NCI-H510A treated with DMSO at 0.1 percent for 48 hours (cell line): ENCODE measurements at places on chromosomes 3 and 15.

GRCh38 chr3:194023501-194024280 lies 112.3 kb upstream of the HES1 start:
- peak; percentile 60 for DNase-seq

- no peak for DNase-seq
Measured at GRCh38 chr15:65305150-65305758, 777 bp downstream of the RNU5B-1 start.

DNA sequence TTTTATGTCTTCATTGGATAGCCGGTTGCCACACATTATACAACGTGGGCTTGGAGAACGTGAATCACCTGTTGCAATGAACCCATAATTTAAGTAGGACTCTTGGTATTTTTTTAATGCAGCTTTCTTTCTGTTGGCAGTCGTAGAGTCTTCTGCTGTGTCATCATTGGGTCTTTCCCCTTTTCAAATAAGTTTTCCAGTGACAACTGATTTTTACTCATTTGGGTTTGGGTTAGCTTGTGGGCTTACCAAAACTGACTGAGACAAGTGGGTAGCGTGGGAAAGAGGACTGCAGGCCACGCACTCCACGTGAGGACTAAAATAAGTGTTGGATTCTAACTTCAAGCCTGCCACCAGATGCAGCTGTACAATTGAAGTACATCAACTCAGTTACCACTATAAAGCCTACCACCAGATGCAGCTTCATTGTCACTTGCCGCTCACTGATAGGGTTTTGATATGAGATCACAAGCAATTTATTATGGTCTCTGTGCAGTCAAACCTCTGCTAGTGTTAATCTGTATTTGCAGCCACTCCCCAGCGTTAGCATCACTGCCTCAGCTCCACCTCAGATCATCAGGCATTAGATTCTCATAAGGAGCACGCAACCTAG lies 6.4 kb upstream of the CAPN7 start:
- DNase-seq = no peak

GRCh38 chr3:174891524-174892203 lies 32.5 kb downstream of the NAALADL2 start:
- no peak for DNase-seq

DNA sequence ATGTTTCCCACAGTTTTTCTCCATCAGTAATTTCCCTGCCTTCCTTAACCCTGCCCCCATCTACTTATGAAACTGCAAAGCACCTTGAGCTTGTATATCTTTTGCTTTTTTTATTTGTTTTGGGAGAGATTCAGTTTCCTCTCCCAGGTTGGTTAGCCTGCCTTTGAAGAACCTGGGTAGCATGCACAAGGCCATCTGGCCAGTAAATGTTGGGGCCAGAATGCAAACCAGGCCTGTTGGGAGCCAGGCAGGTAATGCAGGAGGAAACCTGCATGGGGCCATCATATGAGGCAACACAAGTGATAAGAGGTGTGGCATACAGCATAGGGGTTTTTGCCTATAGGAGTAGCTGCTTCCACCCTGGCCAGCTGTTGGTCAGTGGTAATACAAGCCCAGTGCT lies 17.7 kb downstream of the SYNPR start:
- DNase-seq = no peak

DNA sequence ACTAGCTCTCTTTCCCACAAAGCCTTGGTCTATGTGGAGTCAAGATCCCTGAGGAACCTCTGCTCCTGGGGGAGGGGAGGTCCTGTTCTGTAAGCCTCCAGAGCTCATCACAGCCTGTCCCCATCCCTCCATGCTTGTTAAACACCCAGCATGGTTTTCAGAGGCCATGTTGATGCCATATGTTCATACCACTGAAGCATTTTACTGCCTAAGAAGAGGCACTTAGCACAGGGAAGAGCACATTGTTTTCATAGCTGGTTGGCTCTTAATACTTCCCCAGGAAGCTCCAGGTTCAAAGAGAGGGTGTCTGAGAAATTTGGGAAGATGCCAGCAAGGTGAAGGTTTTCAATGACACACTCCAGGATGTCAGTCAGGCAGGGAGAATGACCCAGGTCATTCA lies 25.6 kb downstream of the CPNE4 start:
- peak; percentile 31 for DNase-seq

GRCh38 chr3:99845331-99845730 lies 27.7 kb downstream of the CMSS1 start:
- no peak for DNase-seq

DNA sequence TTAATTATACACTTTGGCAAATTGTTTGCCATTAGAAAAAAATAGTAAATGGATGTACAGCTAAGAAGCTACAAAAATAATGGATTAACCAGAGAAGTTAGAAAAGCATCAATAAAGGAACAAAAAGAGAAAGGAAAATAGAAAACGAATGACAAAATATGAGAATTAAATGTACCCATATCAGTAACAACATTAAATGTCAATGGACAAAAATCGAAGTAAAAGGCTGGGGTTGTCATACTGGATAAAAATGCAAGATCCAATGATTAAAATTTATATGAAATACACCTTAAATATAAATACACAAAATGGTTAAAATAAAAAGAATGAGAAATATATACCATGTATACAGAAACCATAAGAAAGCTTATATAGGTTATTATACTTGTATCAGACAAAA lies 470.6 kb downstream of the OCA2 start:
- DNase-seq = no peak

DNA sequence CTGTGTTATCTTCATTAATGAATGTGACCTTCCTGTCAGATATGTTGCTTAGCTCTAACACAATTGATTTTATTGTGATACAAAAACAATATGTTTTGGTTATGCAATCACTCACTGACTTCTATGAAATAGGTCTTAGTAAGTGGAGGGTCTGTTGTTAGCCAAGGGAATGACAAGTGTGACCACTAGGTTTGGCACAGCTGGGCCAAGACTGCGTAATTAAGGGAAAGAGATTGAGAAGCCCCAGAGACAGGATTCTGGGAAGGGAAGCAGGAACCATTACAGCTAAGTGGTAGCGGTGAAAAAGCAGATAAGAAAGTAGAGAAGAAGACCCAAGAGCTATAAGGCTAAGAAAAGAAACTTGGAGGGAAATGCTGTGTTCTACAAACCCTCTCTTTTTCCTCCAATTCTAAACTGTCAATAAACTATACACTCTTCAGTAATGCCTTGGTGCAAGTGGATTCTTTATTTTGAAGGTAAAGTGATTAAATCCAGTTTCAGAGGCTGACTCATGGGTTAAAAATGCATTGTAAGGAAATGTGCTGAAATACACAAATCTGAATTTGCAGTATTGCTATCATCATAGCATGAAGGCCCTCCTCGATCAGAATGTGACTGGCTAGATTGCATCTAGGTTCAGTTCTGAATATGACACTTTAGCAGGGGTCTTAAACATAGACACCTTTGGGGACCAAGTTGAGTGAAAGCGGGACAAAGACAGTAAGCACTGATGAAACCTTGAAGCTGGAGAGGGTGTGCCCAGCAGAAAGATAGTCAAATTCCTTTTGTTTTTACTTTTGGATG lies 26.1 kb downstream of the KCNMB2 start:
- DNase-seq = no peak

DNA sequence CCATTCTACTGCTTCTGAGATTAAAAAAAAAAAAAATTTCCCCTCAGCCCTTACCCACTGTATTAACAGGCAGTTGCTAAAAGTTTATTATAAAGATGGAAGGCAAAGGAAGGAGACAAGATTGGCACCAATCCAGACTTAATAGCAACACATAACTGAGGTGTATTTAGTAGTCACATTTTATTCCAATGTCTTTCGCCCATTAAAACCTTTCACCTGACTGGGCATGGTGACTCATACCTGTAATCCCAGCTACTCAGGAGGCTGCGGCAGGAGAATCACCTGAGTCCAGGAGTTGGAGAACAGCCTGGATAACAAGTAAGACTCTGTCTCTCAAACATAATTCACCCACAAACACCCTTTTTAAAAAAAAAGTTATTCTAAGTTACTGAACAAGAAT lies 4.4 kb downstream of the ACAP2 start:
- no peak for DNase-seq

- DNase-seq = no peak
Measured at GRCh38 chr3:38740537-38740936, 75.5 kb downstream of the SCN10A start.

- no peak for DNase-seq
Measured at GRCh38 chr15:36841193-36841592, 259.2 kb downstream of the MEIS2 start.

GRCh38 chr15:80931721-80932512 lies 57.7 kb downstream of the MESD start:
- no peak for DNase-seq

DNA sequence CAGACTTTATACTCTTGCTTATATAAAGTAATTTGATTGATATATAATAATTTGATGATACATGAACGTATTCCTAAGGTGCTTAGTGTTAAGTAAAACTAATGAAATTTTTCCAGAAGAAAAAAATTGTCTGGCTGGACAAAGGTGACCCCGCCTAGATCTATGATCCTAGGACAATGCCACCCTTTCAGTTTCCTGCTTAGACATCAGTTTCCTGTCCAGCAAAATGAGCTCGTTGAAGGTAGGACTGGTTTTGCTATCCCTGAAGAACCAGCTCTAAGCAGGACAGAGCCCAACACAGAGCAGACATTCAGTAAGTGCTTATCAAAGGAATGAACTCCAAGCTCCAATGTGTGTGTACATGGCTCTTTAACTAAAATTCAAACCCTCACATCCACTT lies 80.8 kb upstream of the SNTN start:
- DNase-seq = no peak

DNA sequence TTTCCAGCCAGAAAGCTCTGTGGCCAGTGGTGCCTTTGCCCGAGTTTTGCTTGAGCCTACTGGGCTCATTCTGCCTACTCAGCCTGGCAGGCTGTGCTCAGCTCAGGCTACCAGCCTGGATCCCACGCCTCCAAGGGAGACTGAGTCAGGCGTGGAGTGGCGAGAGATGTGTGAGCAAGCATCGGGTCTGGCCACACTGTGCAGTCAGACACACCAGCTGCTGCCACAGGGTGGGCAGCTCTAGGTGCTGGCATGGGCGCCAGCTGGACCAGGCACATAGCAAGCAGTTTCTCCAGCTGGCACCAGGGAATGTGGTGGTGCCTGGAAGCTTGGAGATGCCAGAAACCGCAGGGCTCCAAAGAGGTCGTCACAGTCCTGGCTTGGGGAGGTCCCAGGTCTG lies 498.5 kb upstream of the CNTN4 start:
- no peak for DNase-seq

- no peak for DNase-seq
Measured at GRCh38 chr3:117201901-117202774, 492.6 kb downstream of the TUSC7 start.

DNA sequence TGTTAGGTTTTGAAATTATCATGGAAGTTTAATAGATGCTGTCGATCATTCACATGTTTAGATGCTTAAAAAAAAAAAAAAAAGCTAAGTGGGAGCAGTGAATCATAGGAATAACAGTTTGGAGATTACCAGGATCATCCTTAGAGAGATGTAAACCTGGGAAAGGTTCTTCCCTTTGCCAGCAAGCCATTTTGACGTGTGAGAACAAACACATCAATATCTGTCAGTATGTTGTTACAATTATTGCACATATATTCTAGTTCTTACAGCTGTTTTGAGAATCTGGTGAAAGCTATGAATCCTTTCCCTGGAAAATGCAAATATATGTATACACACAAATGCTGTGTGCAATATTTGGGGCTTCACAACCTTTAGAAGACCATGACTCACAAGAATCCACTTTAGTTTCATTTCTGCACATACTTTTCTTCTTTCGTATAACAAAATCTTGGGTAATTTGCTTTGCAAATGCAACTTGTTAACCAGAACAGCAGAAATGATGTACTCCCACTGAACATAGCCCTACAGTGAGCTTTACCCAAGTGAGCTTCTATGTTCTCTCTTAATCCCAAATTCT lies 12.0 kb downstream of the NFKBIZ start:
- no peak for DNase-seq

- no peak for DNase-seq
Measured at GRCh38 chr15:87716422-87716821, 540.1 kb downstream of the NTRK3 start.

DNA sequence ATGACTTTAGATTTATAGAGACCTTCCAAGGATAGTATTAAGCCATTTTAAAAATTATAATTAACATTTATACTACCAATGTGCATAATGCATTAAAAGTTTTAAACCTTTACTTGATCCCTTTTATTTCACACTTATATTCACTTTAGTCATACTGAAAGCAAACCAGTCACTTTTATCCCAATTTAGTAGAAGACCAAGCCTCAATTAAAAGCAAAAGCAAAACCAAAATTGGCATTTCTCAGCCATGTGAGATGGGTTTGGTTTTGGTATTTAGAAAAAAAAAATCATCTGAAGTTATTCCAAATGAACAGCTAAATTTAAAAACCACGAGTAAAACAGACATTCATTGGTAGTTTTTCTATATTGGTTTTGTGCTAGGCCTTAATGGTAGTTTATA lies 249.4 kb downstream of the LPP start:
- no peak for DNase-seq

- no peak for DNase-seq
Measured at GRCh38 chr3:127183931-127184869, 8.7 kb upstream of the PRR23E start.

GRCh38 chr3:43998370-43998835 lies 243.3 kb upstream of the TOPAZ1 start:
- peak; percentile 32 for DNase-seq

- DNase-seq = no peak
Measured at GRCh38 chr3:30988769-30989168, 94.3 kb upstream of the GADL1 start.

- no peak for DNase-seq
Measured at GRCh38 chr3:125271127-125271526, 58.6 kb upstream of the SLC12A8 start.

GRCh38 chr3:140276703-140277102 lies 341.7 kb downstream of the CLSTN2 start:
- peak; percentile 3 for DNase-seq

- DNase-seq = no peak
Measured at GRCh38 chr3:24687671-24688070, 193.0 kb upstream of the THRB start.

DNA sequence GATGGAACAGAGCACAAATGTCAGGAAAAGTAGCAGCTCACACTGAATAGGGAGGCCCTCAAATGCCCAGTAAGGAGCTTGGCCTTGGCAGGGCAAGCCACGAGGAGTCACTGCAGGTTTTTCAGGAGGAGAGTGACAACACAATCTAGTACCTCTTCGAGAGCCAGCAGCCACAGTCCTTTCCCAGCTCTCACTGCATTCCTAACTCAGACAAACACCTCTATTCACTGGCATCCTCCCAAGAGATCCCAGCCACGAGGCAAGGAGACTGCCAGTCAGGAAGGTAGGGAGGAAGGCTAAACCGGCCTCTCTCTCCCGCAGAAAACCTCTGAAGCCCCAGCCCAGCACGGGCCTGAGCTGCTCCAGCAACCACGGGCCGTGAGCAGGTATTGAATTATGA lies 146.0 kb upstream of the SMAD3 start:
- no peak for DNase-seq
